ENCODE measurements at places on chromosomes 6 and 20.
A peak's percentile ranks its signal among the peaks of the same experiment; 100 is the strongest.

DNA sequence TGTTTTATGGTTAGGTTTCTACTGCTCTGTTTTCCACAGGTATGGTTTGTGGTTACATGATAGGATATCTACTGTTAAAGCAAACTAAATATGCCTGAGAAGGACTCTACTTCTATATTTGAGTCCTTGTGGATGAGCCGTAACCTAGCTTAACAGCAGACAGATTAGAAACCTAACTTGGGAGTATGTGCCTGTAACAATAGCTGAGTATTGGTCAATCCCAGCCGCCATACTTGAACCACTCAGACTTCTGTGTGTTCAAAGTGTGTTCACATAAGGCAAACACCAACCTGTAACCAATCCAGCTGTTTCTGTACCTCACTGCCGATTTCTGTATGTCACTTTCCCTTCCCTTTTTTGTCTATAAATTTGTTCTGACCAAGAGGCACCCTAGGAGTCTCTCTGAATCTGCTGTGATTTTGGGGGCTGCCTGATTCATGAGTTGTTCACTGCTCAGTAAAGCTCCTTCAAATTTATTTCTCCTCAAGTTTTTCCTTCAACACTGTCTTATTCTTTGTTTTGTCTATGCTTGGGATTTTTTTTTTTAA lies 37.1 kb downstream of the PHF3 start:
- no peak for DNase-seq

DNA sequence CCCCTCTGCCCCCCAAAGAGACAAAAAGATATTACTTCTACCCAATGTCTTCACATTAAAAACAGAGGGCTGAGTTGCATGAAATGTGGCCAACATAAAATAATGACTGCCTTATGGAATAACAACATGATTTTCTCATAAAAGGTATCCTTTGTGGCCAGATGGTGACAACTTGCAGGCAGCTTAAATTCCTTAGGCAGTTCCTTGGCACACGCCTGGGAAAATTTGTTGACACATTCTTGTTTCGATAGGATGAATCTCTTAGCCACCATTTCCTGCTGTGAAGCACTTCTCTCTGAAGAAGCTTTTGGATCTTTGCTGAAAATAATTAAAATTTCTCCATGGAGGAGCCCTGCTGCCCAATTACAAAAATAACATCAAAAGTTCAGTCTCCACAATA lies 109.0 kb upstream of the COL21A1 start:
- no peak for DNase-seq

DNA sequence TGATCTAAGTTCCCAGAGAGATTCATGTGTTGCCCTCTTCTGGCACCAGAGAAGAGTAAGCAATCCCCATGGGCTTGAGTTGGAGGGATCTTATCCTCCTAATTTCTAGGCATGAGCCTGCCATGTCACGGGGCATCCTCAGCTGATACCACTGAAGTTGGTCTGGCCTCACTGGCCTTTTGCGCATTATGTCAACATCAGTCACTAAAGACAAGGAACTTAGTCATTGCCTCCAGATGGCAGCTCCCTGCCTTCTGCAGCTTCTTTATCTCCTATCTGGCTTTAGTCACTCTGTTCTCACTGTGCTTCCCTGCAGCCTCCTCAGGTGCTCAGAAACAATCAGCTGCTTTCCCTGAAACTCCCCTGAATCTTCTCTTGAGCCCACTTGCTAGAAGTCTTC lies 312.2 kb downstream of the ADGRG6 start:
- DNase-seq: no peak

- no peak for DNase-seq
These were observed 16.7 kb downstream of the MAVS start for GRCh38 chr20:3863317-3863716.

GRCh38 chr6:37913210-37913609 lies 93.7 kb downstream of the ZFAND3 start:
- no peak for DNase-seq

GRCh38 chr6:44192428-44193041 lies 24.2 kb upstream of the MYMX start:
- no peak for DNase-seq

GRCh38 chr6:109454496-109455436 lies 806 bp downstream of the MICAL1 start:
- DNase-seq: peak; percentile 54

All from CD4-positive, alpha-beta T cell (primary cell).